NCI-H146 (cell line): ENCODE measurements at places on chromosomes 4 and X.
A peak's percentile ranks its signal among the peaks of the same experiment; 100 is the strongest.

- DNase-seq: no peak
These were observed 27.7 kb downstream of the UVSSA start for GRCh38 chr4:1374706-1375045.

GRCh38 chr4:69984030-69984443 lies 11.7 kb upstream of the STATH start:
- peak; percentile 3 for DNase-seq

DNA sequence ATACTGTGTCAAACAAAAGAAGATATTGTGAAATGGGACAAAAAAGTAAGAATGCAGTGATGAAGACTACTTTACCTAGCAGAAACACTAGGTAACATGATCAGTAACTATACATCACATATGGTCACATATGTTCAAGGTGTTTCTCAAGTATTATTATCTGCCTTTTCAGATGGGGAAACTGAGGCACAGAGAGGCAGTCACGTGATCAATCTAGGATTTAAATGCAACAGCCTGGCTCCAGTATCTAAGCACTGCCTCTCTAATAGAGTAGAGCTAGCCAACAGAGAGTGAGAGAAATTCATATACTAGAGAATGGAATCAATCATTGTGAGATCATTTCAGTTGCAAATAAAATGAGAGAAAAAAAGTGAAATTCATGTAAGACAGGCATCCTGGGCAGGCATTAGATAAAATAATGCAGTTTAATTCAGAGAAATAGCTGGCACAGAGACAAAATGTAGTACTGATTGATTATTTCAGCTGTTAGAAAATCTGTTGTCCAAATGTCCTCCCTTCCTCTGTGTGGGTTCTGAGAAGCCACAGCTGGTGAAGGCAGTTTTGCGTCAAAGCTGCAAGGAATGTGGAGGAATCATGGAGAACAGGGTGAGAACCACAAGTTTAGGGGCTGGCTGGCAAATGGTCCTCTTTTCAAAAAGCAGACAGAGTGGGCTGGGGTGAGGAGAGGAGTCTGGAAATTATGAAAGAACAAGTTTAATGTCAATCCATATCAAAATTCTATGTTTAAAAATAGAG lies 26.0 kb downstream of the SMIM43 start:
- no peak for DNase-seq

DNA sequence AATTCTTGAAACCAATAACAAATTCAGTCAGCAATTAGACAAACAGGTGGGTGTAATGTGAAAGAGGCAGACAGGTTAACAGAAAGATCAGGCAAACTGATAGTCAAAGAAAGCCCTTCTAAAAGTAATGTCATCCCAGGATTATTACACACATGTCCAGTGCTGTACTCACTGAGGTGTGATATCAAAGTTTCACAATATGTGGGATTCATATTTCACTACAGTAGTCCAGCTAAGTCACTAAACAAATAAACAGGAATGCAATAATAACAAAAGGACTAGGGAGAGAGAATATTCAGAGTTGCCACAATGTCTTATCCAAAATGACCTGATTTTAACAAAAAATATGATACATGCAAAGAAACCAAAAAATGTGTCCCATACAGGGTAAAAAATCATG lies 787.5 kb downstream of the FSTL5 start:
- DNase-seq: no peak

GRCh38 chrX:72019487-72019886 lies 108.8 kb downstream of the NHSL2 start:
- DNase-seq: no peak

- no peak for DNase-seq
These were observed 45.2 kb upstream of the TRIM2 start for GRCh38 chr4:153159016-153159415.

DNA sequence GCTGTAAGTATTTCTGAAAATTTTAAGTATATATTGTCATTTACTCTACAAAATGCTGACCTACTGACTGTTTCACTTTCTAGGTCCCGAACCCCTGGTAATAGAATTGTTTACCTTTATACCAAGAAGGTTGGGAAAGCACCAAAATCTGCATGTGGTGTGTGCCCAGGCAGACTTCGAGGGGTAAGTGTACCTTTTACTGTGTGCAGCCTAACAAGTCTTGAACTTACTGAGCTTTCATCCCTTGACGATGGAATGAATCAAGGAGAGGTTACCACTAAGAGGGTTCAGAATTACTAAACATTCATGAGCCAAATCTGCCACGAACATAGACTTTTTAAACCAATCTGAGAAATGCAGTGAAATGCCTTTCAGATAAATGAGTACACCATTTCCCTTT lies 1.6 kb downstream of the RPL34 start:
- DNase-seq: no peak

- DNase-seq: no peak
These were observed 218.8 kb downstream of the MGST2 start for GRCh38 chr4:139884438-139884837.

GRCh38 chrX:110346681-110347080 lies 12.0 kb upstream of the RTL9 start:
- DNase-seq: no peak

DNA sequence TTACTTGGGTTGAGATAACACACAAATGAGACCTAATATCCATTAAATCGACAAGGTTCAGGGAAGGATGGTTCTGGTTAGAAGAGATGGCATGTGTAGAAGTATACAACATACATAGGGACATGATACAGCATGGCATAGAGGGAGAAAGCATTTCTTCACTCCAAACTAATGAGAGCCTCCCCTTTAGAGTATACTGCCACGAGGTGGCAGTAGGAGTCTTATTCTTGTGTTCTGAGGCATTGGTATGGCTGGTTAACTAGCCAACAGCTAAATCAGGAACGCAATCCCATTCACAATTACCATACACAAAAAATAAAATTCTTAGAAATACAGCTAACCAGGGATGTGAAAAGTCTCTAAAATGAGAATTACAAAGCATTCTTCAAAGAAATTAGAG lies 29.1 kb upstream of the TRO start:
- DNase-seq: peak; percentile 14

- DNase-seq: no peak
These were observed 11.6 kb downstream of the SH3BP2 start for GRCh38 chr4:2804449-2804972.

DNA sequence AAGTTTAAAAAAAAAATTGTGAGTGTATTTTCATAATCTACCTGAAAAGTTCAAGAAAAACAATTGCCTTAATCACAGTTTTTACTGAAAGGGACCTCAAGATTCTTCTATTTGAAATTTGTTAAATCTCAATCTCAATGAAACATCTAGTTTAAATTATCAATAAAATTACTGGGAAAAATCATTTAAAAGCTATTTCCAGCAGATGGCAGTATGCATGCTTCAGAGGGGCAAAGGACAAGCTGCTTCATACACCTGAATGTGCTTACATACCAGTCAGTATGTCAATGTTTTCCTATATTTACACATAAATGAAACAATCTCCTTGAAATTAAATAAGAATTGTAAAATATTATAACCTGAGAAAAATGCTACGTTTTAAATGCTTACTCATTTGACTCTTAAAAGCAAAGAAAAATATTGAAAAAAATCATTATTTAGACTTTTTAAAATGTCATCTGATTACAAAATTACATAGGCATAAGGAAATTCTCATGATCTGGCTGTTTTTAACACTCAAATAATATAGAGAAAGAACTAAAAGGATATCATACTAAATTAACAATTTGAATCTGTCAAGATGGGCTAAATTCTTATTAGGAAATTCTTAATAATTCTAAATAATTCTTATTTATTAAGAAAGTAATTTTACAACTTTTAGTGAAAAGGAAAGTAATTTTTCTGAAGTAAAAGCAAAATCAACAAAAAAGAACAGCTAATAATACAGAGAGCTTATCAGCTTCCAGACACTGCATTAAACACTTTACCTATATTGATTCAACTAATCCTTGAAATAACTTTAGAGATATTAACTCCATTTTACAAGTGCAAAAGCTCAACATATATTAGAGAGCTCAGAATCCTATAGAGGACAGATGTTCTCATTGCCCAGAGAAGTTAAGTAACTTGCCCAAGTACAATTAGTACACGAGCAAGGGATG lies 242.1 kb downstream of the ADAMTS3 start:
- DNase-seq: peak; percentile 41

GRCh38 chrX:85004255-85004654 lies 578 bp downstream of the APOOL start:
- DNase-seq: peak; percentile 16

DNA sequence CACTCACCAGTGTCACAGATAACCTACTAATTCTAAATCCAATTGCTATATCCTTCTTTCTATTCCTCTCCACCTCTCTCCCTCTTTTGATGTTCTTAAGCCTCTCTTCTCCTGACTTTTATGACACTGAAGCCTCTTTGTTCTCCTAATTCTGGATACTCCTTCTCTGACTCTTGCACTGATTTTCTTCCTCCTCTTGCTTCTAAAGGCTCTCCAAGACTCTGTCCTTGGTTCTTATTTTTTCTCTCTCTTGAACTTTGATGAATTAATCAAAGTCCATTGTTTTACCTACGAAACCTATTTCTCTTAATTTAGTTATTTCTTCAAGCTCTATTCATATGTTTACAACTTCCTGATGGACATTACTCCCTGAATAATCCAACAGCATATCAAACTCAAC lies 95.7 kb upstream of the TSPAN7 start:
- DNase-seq: no peak

GRCh38 chr4:115515366-115515765 lies 401.9 kb upstream of the NDST4 start:
- DNase-seq: no peak

GRCh38 chrX:67585401-67585800 lies 41.6 kb downstream of the AR start:
- no peak for DNase-seq

DNA sequence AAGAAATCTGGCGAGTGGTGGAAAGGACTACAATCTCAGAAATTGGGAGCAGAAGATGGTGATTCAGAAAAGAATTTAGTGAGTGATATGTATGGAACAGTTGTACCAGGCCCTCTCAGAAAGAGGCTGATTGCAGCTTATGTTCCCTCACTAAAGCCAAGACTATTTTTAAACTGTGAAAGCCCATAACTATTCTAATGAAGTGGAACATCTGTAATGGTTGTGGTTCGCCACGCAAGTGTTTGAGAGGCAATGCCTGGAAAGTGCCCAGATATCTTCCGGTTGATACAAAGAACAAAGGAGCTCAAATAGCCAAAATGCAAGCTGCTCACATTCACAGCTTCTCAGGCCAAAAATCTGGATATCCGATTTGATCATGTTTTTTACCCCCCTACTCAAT lies 1250.7 kb downstream of the RAPGEF2 start:
- no peak for DNase-seq

DNA sequence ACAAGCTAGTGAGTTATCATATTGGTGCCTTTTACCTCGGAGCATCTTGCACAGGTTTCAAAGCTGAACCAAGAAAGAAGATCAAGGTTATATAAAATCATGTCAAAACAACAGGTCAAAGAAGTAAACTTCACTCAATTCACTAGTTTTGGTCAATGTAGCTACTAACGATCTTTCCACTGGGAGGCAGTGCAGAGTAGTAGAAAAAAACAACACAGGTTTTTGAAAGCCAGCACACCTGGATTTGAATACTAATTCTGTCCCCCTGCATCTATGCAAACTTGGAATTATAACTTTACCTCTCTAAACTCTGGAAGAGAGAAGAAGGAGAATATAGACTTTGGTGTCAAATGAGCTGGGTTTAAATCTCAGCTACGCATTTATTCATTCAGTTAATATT lies 266.1 kb downstream of the GRIA3 start:
- DNase-seq: peak; percentile 7

- no peak for DNase-seq
These were observed 52.5 kb downstream of the VGLL1 start for GRCh38 chrX:136584545-136584944.

DNA sequence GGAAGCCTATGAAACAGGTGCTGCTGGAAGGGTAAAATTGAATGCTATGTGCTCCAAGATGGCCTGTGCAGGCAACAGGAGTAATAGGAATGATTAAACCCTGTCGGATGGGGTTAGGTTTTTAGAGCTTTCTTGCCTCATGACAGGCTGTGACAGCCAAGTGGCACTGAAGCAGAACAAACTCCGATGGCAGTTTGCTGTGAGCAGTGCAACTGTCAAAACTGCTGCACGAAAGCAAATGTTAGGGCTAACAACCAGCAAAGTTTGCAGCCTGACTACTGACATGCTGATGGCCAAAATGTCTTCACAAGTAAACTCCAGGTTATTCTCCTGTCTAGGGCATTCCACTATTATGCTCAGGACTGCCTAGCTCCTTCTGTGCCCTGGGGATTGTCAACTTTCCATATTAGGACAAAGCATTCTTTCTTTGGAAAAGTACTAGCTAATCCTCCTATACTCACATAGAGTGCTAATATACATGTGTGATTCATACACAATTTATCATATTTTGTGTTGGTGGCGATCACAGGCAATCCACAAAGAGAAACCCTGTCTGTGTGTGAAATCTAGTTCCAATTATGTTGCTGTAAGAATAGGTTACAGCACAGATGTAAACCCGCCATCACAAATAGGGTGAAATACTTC lies 486.6 kb upstream of the TENM3 start:
- DNase-seq: no peak

- no peak for DNase-seq
These were observed 5.2 kb downstream of the ABLIM2 start for GRCh38 chr4:8153441-8153840.

GRCh38 chrX:80098038-80098437 lies 83.5 kb downstream of the TBX22 start:
- DNase-seq: no peak

- no peak for DNase-seq
These were observed 232.1 kb upstream of the F9 start for GRCh38 chrX:139298437-139298836.

DNA sequence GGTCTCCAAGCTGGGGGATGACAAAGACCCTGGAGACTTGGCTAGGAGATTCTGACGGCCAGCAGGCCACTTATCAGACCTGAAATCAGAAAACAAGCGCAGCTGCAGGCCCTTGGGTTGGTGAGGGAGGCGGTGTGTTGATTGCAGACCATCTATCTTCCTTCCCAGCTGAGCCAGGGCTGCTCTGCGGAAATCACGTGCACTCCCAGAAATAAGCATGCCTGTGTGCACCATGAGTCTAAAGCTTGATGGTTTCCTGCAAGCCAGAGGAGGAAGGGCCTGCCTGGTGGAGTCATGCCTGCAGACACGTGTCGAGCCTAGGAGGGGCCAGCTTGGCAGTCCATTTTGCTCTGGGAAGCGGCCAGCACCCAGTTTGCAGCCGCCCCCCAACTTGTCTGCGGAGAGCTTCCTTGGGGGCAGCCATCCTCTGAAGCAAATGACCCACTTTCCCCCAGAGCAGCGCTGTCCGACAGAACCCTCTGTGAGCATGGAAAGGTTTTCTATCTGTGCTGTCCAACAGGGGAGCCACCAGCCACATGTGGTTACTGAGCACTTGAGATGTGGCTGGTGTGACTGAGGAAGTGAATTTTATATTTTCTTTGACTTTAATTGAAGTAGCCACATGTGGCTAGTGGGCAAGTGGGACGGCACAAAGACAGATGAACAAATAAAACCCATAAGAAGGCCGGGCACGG lies 175.7 kb upstream of the BCOR start:
- peak; percentile 41 for DNase-seq

GRCh38 chr4:99647071-99647470 lies 10.6 kb downstream of the C4orf54 start:
- no peak for DNase-seq

- no peak for DNase-seq
These were observed 127.2 kb downstream of the CCSER1 start for GRCh38 chr4:90254357-90254756.

- DNase-seq: no peak
These were observed 3.6 kb downstream of the STARD8 start for GRCh38 chrX:68651110-68651509.

GRCh38 chr4:118180776-118181175 lies 146.5 kb downstream of the NDST3 start:
- DNase-seq: no peak
